ENCODE measurements at places on chromosomes 13 and 19.

DNA sequence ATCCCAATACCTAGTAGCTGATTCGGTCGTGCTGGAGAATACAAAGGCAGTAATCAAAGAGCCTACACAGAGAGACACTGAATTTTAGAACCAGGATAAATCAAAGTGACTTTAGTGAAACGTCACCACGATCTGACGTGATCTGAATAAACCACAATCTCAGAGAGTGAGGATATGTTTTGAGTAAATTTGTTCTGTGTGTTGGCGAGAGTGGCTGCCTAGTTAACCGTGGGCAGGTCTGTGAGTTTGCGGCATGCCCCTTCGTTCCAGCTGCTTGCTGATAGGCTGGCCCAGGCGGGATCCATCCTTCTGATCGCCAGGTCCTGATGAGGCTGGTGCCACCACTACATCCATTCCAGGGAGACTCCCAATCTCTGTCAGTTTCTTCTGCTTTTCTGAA, 40.4 kb downstream of the LRCH1 start:
- peak; percentile 9 for DNase-seq

DNA sequence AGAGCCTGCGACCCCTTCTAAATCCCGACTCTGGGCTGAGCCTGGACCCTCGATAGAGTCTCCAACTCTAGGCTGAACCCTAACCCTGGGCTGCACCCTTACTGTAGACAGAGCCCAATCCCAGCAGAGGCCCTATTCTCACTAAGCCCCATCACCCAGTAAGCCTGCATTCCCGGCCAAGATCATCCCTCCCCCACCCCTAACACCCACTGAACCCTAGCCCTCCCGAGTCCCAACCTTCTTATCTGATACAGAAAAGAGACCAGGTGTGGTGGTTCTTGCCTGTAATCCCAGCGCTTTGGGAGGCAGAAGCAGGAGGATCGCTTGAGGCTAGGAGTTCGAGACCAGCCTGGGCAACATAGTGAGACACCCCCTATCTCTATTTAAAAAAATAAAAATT, 2.6 kb upstream of the TNFAIP8L1 start:
- DNase-seq: no peak

GRCh38 chr19:42115705-42116104, 16.5 kb downstream of the POU2F2 start:
- DNase-seq: no peak

- DNase-seq: no peak
Measured at GRCh38 chr13:101530293-101530692, 77.8 kb downstream of the ITGBL1 start.

- no peak for DNase-seq
Measured at GRCh38 chr13:39777527-39778061, 122.1 kb downstream of the COG6 start.

- DNase-seq: no peak
Measured at GRCh38 chr13:39913339-39913738, 257.9 kb downstream of the COG6 start.

- no peak for DNase-seq
Measured at GRCh38 chr13:40031031-40031430, 375.6 kb downstream of the COG6 start.

DNA sequence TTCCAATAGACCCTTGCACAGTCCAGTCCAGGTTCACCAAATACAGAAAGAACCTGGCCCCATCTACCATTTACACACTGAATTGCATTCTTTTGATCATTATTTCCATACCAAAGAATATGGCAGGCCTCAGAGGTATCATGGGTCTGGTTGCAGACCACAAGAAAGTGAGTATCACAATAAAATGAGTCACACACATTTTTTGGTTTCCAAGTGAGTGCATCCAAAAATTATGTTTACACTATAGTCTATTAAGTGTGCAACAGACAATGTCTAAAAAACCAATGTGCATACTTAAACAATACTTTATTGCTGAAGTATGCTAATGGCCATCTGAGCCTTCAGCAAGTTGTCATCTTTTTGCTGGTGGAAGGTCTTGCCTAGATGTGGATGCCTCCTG, 105.3 kb downstream of the SPACA7 start:
- DNase-seq: no peak
